ENCODE measurements at places on chromosomes 1 and 21.

DNA sequence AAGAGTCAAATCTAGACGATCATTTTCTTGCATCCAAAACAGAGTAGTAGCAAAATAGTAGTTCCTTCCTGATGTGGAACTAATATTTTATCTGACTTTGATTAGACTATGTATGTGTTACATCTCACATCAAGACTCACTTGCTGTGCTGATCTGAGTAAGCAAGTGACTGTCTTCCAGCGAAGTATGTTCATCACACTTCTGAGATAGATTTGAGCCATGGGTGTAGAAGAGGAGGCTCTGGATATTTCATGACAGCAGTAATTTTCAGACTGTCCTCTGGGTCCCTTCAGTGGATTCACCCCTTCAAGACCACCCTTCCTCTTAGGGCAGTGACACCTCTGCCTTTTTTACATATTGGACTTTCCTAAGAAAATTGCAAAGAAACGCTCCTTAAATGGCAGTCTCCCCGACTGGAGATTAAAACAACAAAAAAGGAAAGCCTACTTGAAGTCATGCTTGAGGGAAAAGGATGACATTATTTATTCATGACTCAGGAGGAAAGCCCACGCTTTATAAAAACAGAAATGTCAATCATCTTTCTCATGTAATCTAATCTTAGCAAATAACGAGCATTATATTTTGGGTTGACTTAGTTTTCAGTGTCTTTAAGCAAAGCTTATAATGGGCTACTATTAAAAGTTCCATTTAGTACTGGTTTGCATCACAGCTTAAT, 22.8 kb downstream of the ATP1B1 start:
- no peak for DNase-seq

GRCh38 chr1:53485478-53486394, 26.5 kb downstream of the DMRTB1 start:
- DNase-seq = peak; percentile 43

GRCh38 chr1:172955161-172955815, 95.5 kb downstream of the TNFSF18 start:
- DNase-seq = no peak

GRCh38 chr1:178946855-178947676, 76.2 kb upstream of the ANGPTL1 start:
- no peak for DNase-seq

- no peak for DNase-seq
Observed at GRCh38 chr1:30196457-30196856, 526.9 kb downstream of the MATN1 start.

GRCh38 chr1:201475130-201475529, 6.1 kb upstream of the PHLDA3 start:
- no peak for DNase-seq

GRCh38 chr1:6591222-6591621, 11.4 kb downstream of the ZBTB48 start:
- no peak for DNase-seq

DNA sequence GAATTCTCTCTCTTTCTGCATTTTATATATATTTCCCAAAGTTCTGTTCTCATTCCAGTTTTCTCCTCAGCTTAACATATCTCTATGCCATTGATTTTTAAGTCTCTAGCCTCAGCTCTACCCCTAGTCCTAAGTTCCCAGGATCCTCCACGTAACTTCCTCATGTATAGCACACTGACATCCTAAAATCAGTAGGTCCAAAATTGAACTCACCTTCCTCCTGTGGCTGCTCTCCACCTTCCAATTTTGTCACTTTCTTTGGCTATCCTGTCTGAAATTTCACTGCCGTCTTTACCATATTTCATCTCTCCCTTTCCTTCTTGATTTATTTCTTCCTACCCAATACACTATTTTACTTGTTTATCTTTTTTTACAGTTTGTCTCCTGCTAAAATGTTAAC, 1.5 kb downstream of the SLAMF6 start:
- no peak for DNase-seq
